MCF 10A (cell line): ENCODE measurements at places on chromosomes 2 and 18. TPM values are rescaled to one million over a fixed set of nuclear protein-coding genes. Genes with fewer than 3 reads are reported as not detected.
A peak's percentile ranks its signal among the peaks of the same experiment; 100 is the strongest.

The CASP10 gene
- total RNA-seq = 0.19 and 0.27 TPM in 2 replicates

DNA sequence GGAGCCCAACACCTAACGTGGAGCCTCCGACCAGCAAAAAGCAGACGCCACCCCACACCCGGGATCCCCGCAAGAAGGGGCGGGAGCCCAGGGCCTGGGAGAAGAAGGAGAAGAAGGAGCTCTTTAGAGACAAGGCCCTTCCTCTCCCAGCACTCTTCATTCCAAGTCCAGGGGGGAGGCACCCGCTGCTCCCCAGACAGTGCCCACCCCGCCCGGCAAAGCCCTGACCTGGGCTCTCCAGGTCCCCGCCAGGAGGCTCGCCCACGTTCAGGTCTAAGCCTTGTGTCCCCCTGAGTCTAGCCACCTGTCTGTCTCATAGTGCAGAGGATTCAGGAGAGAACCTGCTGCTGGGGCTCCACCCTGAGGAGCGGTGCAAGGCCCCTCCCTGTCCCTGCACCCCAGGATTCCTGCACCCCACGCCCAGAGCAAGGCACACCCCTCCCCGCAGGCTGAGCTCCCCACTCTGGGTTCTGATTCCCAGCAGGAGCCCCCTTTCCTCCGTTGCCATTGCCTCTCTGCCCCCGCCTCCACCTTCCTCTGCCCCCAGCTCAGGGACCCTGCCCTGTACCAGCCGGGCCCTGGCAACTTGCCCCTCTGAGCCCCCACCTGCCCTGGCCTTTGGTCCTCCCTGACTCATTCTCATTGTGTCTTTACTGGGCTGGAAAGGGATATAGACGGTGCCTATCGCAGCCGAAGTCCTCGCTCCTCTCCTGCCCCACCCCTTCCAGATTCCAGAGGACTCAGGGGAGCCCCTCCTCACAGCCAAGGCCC is 33.5 kb upstream of the GPC1 start:
- no peaks in the 10 kb centered on the region for H3K27me3 ChIP-seq
- H3K4me3 ChIP-seq = no peak overlapping the region
- no peaks in the 10 kb centered on the region for H3K36me3 ChIP-seq
- no peak for DNase-seq
- H3K4me1 ChIP-seq = no peaks in the 10 kb centered on the region

DNA sequence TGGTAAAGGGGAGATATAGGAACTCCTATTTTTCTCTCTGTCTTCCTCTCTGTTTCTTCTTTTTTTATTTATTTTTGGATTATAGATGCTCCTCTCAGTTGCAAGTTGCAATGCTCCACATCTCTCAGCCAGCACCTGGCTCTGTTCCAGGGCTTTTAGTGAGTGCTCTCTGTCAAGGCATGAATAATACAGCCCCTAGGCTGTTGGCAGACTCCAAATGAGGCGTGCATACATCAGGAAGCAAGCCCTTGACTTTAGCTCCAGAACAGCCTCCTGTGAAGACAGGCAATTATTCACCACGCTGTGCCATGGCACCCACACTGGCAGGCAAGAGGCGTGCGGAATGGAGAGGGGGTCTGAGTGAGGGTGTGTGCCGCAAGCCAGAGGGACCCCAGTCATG is 228.1 kb upstream of the PXDN start:
- H3K27ac ChIP-seq = no peak overlapping the region
- H3K4me1 ChIP-seq = peaks cover 32% of the 10 kb centered on the region
- DNase-seq = peak; percentile 99
- H3K4me3 ChIP-seq = no peak overlapping the region
- H3K27me3 ChIP-seq = no peaks in the 10 kb centered on the region
- H3K36me3 ChIP-seq = no peaks in the 10 kb centered on the region

DNA sequence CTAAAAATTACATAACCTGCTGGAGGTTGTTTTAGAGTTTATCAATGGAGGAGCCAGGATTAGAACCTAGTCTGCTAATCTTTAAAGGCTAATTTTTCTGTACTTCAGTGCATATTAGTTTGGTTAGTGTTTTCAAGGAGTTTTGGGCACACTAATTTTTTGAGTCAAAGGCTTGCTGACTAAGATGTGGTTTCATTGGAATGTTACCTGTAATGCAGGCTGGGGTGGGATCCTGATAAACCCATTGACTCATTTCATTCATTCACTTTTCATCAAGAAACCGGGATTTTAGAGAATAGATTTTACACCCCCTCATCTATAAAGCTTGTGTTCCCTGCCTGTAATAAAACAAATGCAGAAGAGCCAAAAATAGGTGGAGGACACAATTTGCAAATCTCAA is 91.9 kb upstream of the IL1R2 start:
- no peak overlapping the region for H3K4me3 ChIP-seq
- no peak for DNase-seq
- H3K27ac ChIP-seq = no peak overlapping the region
- H3K4me1 ChIP-seq = peaks cover 9% of the 10 kb centered on the region

The FHL2 gene
- 77.3 and 93.2 TPM in 2 replicates for total RNA-seq
